Chondrocyte (in vitro differentiated cells): ENCODE measurements at places on chromosomes 2 and 18. TPM values are rescaled to one million over a fixed set of nuclear protein-coding genes. Genes with fewer than 3 reads are reported as not detected.

The FIGN gene
- 11.8 to 23.4 TPM (median 12.1 TPM) in 3 replicates for total RNA-seq

The ITGB1BP1 gene
- total RNA-seq: 99.8 to 126 TPM (median 117 TPM) in 3 replicates

DNA sequence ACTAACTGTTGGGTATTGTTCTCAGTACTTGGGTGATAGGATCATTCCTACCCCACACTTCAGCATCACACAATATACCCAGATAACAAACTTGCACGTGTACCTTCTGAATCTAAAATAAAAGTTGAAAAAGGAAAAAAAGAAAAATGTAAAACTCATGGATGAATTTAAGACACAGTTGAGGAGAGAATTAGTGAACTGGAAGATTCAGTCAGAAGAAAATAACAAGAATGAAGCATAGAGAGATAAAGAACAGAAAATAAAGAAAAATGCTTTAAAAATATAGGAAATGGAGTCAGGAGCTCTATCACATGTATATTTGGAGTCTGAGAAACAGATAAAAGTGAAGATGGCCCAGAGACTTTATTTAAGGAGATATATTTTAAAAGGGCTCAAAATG is 90.4 kb upstream of the SALL3 start:
- DNase-seq: no peak

The CFAP210 gene
- 0.19 TPM in 1 of 3 replicates, not detected in the others for total RNA-seq

The ANKRD30BL gene
- total RNA-seq: not detected in 3 replicates

The IL1R1 gene
- 22.0 to 53.7 TPM (median 22.9 TPM) in 3 replicates for total RNA-seq

The FAHD2B gene
- total RNA-seq: 19.2 to 24.8 TPM (median 23.2 TPM) in 3 replicates

GRCh38 chr2:8412082-8412481 is 269.8 kb upstream of the ID2 start:
- no peak for DNase-seq

The ALKAL2 gene
- 150 to 164 TPM (median 154 TPM) in 3 replicates for total RNA-seq

The LIMS2 gene
- 75.3 to 173 TPM (median 171 TPM) in 3 replicates for total RNA-seq

The ABCG8 gene
- not detected in 3 replicates for total RNA-seq

The ING5 gene
- 13.8 to 25.2 TPM (median 16.3 TPM) in 3 replicates for total RNA-seq

The EPHA4 gene
- 3.9 to 6.8 TPM (median 5.5 TPM) in 3 replicates for total RNA-seq
